ENCODE measurements at places on chromosomes 12 and 14.

DNA sequence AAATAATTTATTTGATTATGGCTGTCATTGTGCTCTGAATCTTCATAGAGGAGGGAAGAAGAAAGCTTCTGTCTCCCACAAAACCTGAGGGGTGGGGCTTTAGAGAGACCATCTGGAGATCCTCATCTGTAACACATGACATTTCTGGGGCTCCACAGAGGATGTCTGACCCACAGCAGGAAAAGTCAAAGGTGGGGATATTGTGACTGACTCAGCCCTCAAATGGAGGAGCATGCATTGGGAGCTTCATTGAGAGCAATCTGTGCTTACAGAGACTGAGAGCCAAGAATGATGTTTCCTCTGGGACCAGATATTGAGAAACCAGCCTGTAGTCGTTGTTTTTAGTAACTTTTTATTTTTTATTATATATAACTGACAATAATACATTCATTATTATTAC lies 158.7 kb downstream of the SYT1 start:
- DNase-seq = no peak

GRCh38 chr12:116415408-116416108 lies 138.1 kb upstream of the MED13L start:
- no peak for DNase-seq

GRCh38 chr14:104111301-104112112 lies 26.0 kb downstream of the ASPG start:
- no peak for DNase-seq

DNA sequence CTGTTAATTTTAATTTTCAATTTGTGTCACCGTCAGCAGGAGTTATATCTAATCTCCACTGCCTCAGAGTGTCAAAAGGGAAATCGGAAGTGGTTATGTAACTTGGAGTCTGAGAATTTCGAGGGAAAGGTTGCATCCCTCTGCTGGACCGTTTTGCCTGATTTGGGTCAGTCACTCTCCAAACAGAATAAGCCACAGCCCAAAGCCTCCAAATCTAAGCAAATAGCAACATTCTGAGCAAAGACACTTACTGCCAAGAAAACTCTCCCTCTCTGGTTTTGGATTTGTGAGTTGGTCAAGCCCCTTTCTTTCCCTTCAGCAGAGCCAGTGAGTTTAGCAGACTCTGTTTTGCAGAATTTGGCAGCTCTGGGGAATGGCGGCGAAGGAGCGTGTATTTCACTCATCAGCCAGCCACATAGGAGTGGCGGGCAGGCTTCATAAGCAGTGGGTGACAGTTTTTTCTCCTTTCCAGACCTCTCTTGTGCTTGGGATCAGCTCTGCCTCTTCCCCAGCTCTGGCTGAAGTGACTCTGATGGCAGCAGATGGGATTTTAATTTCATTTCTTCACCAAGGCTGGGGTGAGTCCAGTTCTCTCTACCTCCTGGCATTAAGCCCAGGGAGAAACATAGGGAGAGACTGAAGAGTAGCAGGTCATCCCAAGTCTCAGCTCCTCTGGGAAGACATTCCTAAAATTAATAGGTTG lies 218.7 kb upstream of the NOS1 start:
- no peak for DNase-seq

DNA sequence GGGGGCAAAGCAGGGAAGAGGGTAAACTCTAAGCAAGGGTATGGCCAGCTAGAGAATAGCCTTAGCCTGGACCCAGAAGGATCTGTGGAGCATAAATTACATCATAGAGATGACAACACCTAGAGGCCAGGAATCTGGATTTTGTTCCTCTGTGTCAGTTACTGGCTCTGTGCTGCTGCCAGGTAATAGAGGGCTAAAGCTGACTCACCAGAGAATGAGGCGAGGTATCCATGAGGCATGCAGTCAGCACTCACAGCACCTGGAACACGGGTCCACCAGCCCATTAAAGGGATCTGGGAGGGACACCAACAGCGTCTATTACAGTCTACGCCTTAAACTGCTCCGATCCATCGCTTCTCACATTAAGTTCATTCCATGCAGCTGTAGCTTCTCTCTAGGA lies 74.9 kb upstream of the CMKLR1 start:
- no peak for DNase-seq

DNA sequence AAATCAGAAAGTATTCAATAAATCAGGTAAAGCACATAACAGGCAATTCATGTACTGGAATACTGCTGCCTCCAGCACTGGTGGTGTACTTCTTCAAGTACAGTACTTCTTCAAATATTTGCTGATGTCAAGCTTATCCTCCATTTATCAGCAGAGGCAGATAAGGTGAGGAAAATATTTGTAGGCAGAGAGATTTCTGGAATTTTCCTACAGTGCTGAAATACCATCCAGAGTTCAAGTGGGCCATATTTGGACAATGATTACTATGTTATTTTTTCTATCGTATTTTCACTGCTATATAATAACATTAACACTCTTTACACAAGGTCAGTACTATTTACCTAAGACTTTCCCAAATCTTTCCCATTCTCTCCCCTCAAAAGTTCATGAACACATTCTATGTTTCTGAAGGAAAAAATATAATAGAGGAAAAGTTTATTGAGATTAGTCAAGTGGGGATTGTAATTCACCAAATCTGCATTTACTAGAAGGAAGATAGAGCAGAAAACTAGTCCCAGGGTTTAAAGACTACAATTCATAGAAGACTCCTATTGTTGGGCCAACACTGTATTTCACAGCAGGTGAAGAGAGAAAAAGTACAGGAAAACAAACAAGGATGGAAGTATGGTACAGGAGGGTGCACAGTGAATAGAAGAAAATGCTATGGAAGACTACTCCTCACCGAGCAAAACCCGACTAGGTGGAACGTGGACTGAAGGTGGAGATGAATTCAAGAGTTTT lies 141.1 kb downstream of the PAWR start:
- no peak for DNase-seq

DNA sequence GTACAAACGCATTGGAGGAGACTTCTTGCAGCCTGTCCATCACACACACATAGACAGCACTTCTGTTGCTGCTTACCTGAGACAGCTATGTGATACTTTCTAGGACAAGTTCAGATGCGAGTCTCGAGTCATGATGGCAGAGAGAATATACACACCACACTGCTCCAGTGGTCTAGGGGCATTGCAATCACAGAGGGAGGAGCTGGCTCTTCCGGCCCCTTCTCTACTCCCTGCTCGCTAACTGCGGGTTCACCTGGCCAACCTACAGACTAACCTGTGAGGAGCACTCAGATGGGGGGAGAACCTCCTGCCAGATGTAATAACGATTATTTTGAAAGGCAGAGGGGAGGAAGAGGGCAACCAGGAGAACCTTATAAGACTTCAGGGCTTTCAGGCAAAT lies 30.7 kb downstream of the EMP1 start:
- no peak for DNase-seq

- DNase-seq = no peak
These were observed 30.0 kb downstream of the PELI2 start for GRCh38 chr14:56147986-56148901.

GRCh38 chr12:19759227-19759626 lies 319.9 kb downstream of the AEBP2 start:
- no peak for DNase-seq

Data from stimulated activated CD4-positive, alpha-beta T cell treated with anti-CD3 and anti-CD28 coated beads, Interleukin-15, amount 100 ng/mL, for 1 hour (primary cell).